KG1 (cell line): ENCODE measurements at places on chromosomes 12 and 14.

DNA sequence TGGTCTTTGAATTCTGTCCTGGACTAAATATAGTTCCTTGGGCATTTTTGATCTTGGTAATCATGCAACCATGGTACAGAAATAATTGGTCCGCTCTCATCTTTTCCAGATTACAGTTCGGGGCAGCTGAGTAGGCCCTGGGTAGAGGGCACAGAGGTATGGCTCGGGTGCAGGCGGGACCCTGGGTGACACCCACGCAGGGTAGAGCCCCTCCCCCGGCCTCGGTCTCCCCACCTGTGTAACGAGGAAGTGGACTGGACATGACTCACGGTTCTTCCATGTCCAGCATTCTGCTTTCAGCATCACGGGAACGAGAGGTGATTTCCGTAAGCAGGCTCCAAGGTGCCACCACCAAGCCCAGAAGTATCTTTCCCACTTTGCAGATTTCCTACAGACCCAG is 91.0 kb upstream of the DIO3 start:
- no peak for DNase-seq

DNA sequence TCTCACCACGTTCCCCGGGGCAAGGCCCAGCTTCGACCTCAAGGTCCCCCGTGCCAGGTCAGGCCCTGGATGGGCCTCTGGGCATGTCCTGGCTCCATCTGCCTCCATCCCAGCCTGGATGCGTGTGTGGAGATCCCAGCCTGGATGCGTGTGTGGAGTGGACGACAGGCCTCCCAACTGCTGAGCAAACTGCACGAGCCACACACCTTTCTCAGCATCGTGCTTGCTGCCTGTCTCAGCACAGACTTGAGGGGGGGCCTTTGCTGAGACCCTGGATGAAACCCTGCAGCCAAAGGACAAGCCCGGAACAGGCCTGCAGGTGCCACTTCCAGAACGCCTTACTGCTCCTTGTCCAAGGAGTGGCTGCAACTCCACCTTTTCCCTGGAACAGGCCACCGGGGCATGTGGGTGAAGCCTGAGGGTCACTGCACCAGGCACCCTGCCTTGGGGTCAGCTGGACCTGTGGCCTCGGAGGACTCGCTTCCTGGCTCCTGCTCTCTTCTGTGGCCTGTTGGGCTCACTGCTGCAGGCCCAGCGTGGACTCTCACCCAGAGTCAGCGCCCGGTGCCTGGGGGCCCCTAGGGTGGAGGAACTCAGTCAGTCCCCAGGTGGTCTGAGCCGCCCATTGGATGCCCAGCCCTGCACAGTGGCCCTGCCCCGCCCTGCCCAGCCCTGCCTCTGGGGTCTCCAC is 176.0 kb downstream of the KIF26A start:
- DNase-seq = no peak

- no peak for DNase-seq
Measured at GRCh38 chr14:55946231-55946630, 172.0 kb upstream of the PELI2 start.

DNA sequence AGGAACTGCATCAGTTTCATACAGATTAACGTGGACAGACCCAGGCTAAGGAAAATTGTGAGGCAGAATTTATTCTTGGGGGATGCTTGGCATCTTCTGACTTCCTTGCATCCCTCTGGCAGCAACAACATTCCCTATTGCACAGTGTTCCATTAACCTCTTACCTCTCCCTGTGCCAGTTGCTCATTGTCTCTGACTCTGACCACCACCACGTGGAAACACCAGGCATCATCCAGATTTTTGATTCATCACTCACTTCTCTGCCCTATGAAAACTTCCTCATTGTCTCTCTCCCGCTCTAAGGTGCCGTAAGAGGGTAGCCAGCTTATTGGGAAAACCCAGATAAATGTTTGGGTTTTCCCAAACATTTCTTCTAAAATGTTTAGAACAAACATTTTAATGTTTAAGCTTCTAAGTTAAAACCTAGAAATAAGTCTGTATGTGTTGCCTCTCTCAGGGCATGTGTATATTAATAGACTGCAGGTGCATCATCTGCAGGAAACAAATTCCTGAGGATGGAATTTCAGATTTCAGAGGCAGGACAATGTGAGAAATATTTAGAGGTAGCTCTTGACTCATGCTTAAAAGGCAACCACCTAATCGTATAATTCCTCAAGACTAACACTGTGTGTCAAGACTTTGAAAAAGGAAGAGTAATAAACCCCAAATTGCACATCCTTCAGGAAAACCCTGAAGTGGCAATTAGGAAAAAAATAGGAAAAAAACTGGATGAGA is 64.5 kb upstream of the SLC35F4 start:
- no peak for DNase-seq

DNA sequence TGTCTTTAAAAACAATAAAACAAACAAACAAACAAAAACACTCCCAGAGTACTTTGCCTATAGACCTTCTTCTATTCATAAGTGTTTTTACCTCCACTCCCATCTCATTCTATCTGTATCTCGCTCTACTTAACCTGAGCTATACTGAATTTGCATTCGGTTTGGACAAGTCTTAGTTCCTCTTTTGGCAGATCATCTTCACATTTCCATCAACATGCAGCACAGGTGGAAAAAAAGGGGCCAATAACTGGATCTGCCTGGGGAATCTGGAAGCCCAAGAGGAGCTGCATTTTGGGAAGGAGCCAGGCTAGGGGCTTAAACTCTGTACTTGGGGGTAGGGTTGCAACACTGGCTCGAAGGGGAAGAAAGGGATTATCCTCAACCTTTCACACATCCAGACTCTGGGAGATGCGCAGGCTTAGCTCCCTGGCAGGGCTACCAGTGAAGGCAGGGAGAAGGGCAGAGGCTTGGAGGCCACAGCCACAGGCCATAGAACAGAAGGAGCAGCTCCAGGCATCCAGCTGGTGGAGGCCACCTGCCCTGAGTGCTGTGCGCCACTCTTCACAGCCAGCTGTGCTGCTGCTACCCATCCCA is 4.1 kb downstream of the NINJ2 start:
- DNase-seq = no peak

DNA sequence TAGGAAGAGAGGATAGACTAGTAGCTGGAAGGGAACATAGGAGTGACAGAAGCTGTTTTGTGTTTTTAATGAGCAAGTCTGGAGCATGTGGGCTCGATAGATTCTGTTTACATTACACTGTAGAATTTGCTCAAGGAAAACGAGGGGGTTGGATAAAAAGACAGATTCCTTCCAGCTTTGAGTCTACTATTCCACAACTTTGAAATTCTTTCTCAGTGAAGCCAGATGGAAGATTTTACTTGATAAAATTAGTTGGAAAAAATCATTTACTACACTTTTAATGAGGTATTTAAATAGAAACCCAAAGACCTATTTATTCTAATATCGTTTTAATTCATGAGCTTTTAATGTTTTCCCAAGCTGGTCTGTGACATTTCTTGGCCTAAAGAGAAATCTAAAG is 19.5 kb upstream of the EPS8 start:
- DNase-seq = no peak

DNA sequence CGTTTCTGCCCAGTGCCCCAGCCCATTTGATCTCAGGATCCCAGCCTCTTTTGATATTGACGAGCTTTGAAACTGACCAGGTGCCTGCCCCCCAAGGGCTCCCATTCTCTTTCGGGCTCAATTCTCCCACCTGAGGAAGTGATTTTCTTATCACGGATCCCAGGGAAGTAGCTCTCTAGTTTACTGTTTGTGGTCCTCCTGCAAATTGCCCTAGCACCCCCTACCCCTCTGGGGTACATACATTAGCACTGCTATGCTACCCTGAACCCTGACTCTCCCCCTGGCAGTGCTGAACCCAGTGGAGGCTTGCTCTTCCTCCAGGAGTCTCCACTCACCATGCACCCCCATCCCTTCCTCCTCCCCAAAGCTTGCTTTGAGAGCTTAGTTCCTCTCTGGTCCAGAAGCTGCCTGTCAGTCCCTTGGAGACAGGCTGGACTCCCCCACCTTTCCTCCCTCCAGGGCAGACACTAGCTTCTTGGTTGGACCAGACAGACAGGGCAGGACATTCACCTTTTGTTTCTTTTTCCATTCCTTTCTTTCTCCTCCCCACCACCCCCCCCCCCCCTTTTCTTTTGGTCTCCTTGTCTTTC is 4.4 kb upstream of the TBX3 start:
- DNase-seq = no peak

DNA sequence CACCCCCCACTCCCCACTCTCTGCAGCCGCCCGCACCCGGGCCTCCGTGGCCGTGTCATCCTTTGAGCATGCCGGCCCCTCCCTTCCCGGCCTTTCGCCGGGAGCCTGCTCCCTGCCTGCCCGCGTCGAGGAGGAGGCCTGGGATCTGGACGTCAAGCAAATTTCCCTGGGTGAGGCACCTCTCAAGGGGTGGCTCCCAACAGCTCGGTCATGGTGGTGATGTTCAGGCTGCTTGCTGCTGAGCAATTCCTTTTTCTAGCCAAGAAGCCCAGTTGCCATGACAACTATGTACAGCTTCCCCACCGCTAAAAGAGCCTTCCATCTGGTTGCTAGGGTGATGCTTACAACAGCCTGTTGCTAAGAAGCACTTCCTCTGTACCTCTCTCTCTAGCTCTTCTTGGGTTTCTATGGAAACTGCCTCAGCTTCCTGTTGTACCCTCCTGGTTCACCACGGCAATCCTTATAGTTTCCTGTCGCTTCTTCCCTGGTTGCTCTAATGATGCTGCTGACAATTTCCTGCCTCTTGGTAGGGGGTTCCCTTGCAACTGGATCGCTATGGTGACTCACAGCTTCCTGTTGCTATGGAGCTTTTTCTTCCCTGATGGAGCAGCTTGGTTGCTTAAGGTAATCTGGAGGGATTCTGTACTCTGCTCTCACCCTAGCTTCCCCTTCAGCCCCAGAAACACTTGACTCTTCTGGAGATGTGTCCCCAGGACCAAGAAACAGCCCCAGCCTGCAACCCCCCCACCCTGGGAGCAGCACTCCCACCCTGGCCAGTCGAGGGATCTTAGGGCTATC is 11.0 kb downstream of the ZNF219 start:
- no peak for DNase-seq

GRCh38 chr12:14260011-14260993 is 105.2 kb upstream of the ATF7IP start:
- no peak for DNase-seq

DNA sequence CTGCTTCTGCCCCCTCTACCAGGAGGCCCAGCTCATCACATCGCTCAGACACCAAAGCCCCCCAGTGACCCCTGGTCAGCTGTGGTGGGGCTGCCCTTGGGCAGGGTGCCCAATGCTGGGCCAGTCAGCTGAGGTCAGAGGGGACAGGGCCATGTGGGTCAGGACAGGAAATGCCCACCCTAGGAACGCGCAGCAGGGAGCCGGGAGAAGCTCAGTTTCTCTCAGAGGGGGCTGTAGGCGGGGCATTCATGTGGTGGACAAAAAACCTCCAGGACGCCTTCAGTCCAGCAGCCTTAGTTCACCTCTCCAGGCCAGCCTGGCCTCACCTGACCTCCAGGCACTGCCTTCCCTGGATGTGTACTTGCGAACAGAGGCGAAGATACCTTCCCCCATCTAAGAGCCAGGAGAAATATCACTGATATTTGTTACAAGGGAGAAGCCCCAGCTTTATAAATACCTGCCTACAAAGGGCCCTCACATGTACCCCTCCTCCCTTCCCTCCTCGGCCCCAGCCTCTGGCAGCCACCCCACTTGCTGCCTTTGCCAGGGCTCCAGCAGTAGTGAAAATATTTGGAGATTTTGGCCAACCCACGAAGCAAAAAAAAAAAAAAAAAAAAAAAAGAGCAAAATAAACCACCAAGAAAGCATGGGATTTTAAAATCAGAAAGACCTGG is 41.9 kb upstream of the PLEKHG6 start:
- DNase-seq = no peak

DNA sequence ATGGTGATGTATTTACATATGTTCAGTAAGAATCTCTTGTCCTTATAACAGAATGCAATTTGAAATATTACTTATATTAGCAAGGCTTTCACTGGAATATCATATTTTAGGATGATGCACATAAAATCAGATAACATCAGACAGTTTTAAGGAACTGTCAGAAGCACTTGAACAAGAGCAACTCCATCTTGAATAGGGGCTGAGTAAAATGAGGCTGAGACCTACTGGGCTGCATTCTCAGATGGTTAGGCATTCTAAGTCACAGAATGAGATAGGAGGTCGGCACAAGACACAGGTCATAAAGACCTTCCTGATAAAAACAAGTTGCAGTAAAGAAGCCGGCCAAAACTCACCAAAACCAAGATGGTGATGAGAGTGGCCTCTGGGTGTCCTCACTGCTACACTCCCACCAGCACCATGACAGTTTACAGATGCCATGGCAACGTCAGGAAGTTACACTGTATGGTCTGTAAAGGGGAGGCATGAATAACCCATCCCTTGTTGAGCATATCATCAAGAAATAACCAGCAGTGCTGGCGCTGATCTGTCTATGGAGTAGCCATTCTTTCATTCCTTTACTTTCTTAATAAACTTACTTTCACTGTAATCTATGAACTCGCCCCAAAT is 27.6 kb upstream of the ETV6 start:
- DNase-seq = no peak

GRCh38 chr12:128180166-128180565 is 86.8 kb upstream of the TMEM132C start:
- DNase-seq = no peak

- DNase-seq = no peak
Measured at GRCh38 chr12:93229494-93230325, 148.0 kb upstream of the NUDT4 start.
